Activated naive CD4-positive, alpha-beta T cell (primary cell): ENCODE measurements at places on chromosomes 2 and 18.
A peak's percentile ranks its signal among the peaks of the same experiment; 100 is the strongest.

GRCh38 chr2:68741805-68742306 is 7.2 kb downstream of the ARHGAP25 start:
- no peak for DNase-seq

GRCh38 chr18:76351961-76352581 is 143.0 kb downstream of the ZNF516 start:
- DNase-seq, result no peak

GRCh38 chr18:10057894-10058791 is 144.3 kb downstream of the VAPA start:
- DNase-seq, result no peak

DNA sequence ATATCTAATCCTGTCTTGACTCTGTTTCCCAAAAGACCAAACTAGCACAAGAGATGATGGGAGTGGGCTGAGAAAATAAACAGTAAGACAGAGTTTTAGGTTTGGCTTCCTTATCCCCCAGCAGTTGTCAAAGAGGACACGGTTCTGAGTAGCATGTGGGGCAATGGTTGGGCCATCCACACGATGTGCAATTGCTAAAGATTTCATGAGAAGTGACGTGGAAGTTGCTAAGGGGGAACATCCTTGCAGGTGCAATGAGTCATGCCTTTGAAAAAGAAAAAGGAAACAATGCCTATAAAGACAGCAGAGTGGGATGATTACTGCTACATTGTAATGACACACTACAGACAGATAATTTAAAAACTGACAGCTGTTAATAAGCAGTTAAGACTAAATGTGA is 1395.8 kb downstream of the LRP1B start:
- DNase-seq, result no peak

GRCh38 chr2:156099382-156099781 is 233.1 kb downstream of the NR4A2 start:
- DNase-seq, result no peak

GRCh38 chr2:111945444-111946293 is 47.3 kb downstream of the MERTK start:
- no peak for DNase-seq

- no peak for DNase-seq
These were observed 73.0 kb upstream of the ST3GAL5 start for GRCh38 chr2:85961754-85962153.

DNA sequence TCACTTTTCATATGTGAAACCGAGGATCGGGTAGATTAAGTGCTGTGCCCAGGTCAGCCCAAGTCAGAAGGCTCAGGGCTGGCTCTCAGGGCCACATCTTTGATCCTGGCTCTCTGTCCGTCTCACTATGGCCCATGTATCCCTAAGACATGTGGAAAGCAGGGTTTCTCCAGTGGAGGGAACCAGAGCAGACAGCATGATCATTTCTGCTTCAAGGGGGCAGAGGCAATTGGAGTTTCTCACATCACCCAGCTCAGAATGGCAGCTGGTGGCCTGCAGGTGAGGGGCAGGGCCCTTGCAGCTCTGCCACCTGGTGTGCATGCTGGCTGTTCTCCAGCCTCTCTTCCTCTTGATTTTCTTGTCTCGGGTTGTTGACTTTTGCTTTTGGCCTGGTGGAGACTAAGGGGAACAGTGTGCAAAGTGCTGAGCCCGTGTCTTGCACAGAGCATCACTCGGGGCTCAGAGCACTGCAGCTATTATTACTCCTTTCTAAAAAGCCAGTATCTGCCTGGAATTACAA is 27.0 kb downstream of the LDLRAD4 start:
- no peak for DNase-seq

GRCh38 chr2:216170076-216170763 is 61.1 kb downstream of the XRCC5 start:
- DNase-seq, result no peak

DNA sequence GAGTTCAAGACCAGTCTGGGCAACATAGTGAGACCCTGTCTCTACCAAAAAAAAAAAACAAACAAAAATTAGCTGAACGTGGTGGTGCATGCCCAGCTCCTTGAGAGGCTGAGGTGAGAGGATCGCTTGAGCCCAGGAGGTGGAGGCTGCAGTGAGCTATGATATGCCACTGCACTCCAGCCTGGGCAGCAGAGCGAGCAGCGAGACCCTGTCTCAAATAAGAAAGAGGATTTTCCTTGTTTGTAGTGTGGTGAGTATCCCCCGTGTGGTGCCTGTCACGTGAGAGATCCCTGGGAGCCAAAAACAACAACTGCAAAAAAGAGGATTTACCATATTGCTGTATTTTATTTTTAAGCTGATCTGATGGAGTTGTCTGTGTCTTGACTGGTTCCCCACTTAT is 9.2 kb downstream of the EML4 start:
- DNase-seq, result no peak

- peak; percentile 66 for DNase-seq
These were observed 358 bp downstream of the USP37 start for GRCh38 chr2:218567797-218568189.

DNA sequence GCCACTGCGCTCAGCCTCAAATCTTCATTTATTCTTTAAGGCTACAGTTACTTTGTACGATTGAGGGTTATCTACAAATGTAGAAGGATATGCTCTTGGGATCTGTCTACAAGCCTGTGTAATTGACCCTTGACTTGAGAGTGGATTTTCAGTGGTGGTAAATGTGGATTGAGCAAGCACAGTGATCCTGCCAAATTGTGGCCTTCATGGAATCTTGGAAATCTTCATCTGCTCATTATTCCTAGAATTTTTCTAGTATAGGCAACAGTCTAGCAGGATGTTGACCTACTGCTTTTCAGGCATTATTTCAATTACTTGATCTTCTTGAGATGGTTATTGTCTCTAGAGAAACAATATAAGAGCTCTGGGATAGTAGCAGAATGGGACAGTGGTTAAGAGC is 226.1 kb upstream of the REV1 start:
- no peak for DNase-seq

GRCh38 chr2:133365117-133365516 is 203.1 kb downstream of the NCKAP5 start:
- no peak for DNase-seq

- DNase-seq, result no peak
These were observed 135.8 kb upstream of the DSEL start for GRCh38 chr18:67652288-67652687.

DNA sequence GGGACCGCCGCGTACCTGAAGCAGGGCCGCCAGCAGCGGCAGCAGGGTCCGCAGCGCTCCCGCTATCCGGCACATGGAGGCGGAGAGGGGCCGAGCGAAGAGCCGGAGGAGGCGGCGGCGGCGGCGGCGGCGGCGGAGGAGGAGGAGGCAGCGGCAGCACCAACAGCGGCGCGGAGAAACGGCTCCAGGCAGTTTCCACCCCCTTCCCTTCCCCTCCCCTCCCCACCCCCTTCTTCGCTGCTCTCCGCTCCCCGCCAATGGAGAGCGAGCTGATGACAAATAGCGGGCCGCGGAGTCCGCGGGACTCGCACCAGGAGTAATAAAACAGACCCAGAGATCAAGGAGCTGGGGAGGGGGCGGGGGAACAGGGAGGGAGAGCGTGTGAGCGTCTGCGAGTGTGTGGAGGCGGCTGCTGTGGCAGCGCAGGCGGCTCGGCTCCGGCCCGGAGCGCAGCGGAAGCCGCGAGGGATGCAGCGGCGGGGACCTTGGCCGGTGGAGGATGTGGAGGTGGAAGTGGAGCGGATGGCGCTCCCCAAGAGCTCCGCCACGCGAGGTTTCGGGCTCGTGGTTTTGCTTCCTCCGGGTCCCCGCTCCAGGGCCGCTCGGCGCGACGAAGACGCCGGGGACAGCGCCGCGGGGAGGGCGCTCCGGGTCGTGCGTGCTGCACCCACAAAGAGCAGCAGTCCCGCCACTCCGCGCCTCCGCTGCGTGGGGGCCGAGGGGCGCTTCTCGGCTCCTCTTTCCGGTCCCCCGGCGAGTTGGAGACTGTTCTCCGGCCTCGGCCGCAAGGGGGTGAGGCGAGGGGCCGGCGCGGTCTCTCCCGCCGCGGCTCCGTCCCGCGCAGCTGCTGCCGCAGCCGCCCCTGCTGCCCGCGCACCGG is at the start of gene CDH2:
CDH2 (minus strand) TSS at position 183 of the 880 bp plus-strand sequence; CDS start at position 75, 108 bp downstream.
- no peak for DNase-seq

DNA sequence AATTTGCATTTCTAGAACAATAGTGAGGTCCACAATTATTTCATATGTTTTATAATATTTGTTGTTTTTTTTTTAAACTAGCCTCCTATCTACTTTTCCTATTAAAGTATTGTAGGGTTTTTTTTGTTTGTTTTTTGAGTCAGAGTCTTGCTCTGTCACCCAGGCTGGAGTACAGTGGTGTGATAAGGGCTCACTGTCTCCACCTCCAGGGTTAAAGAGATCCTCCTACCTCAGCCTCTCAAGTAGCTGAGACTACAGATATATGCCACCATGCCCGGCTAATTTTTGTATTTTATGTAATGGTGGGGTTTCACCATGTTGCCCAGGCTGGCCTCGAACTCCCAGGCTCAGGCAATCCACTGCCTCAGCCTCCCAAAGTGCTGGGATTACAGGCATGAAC is 122.5 kb downstream of the SLC39A10 start:
- no peak for DNase-seq

GRCh38 chr2:67499989-67500388 is 102.9 kb downstream of the ETAA1 start:
- no peak for DNase-seq

DNA sequence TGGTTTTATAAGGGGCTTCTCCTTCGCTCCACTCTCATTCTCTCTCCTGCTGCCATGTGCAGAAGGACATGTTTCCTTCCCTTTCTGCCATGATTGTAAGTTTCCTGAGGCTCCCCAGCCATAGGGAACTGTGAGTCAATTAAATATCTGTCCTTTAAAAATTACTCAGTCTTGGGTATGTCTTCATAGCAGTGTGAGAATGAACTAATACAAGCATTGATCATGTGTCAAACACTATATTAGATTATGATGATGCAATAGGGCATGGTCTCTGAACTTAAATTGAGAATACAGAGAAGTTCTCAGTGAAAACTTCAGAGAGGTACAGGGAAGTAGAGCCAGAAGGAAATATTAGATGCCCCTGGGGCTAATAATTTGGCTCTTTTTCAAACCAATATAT is 5.9 kb upstream of the MAP4K3 start:
- no peak for DNase-seq

- DNase-seq, result no peak
These were observed 18.5 kb downstream of the ITGA6 start for GRCh38 chr2:172445851-172446250.

GRCh38 chr2:168528469-168528868 is 72.4 kb downstream of the CERS6 start:
- DNase-seq, result no peak

DNA sequence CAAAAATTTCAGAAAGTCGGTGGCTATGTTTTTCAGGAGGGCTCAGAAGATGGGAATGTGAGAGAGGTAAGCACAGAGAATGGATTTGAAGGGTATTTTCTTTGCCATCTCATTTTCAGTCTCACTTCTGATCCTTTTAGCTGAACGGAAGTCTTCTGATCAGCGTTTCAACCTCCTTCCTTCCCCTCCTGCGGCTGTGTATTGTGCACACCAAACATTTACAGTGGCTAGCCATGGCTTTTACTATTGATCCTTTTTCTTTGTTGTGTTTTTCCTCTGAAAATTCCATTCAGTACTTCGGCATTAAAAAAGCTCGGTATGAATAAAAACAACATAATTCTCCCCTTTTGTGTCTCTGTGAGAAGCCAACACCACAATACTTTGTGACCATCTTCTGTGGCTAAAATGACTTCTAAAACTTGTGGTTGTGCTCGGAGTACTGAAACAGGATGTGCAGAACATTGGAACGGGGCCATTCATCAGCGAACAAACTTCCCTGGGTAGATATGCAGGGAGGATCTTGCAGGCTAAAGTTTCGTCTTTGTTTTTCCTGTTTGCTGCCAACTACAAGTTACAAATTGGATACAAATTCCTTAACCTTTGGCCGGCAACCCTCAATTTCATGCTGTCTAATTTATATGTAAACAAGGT is 260.8 kb upstream of the FAM98A start:
- DNase-seq, result no peak
